ENCODE measurements at places on chromosomes 12 and 14.

DNA sequence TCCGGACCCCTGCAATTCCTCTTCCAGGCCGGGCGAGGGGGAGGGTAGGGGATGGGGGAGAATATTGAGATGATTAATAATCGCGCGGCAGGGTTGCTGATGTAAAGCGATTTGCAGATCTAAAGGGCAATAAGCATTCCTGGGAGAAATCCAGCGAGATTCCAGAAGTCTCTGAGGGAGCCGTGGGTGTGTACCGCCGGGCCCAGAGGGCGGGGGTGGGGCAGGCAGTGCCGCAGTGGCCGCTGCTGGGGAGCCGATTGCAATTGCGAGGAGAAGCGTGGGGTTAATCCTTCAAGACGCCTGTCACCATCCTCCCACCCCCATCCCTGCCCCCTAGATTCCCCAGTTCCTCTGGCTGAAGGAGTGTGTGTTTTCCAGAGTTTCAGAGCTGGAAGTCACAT is 16.4 kb downstream of the FOS start:
- DNase-seq: no peak

- no peak for DNase-seq
Measured at GRCh38 chr12:18239526-18239925, 21.8 kb upstream of the PIK3C2G start.

DNA sequence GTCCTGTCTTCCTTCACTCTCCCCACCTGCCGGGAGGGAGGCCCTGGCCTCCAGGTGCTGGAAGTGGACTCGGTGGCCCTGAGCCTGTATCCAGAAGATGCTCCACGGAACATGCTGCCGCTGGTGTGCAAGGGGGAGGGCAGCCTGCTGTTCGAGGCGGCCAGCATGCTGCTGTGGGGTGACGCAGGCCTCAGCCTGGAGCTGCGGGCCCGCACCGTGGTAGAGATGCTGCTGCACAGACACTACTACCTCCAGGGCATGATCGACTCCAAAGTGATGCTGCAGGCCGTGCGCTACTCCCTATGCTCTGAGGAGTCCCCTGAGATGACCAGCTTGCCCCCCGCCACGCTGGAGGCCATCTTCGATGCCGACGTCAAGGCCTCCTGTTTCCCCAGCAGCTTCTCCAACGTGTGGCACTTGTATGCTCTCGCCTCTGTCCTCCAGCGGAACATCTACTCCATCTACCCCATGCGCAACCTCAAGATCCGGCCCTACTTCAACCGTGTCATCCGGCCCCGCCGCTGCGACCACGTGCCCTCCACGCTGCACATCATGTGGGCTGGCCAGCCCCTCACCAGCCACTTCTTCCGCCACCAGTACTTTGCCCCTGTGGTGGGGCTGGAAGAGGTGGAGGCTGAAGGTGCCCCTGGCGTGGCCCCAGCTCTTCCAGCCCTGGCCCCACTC is 8.8 kb downstream of the VRTN start:
- no peak for DNase-seq

DNA sequence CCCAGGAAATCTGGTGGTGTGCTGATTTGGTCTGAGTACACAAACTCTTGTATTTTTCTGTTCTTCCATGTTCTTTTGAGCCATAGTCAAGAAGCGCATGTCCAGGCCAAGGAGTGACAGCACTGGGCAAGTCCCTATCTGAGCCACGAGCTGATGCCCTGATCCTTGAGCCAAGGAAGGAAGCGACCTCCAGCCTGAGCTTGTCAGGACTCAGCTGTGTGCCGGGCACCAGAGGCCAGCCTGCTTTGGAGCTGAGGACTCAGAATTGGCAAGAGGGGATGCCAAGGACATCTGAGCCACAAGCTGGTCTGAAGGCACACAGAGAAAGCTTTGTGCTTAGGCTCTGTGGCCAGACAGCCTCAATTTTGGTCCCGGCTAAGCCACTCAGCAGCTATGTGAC is 52.6 kb downstream of the GALNT16 start:
- DNase-seq: no peak
